ENCODE measurements at places on chromosomes 2 and 18.

DNA sequence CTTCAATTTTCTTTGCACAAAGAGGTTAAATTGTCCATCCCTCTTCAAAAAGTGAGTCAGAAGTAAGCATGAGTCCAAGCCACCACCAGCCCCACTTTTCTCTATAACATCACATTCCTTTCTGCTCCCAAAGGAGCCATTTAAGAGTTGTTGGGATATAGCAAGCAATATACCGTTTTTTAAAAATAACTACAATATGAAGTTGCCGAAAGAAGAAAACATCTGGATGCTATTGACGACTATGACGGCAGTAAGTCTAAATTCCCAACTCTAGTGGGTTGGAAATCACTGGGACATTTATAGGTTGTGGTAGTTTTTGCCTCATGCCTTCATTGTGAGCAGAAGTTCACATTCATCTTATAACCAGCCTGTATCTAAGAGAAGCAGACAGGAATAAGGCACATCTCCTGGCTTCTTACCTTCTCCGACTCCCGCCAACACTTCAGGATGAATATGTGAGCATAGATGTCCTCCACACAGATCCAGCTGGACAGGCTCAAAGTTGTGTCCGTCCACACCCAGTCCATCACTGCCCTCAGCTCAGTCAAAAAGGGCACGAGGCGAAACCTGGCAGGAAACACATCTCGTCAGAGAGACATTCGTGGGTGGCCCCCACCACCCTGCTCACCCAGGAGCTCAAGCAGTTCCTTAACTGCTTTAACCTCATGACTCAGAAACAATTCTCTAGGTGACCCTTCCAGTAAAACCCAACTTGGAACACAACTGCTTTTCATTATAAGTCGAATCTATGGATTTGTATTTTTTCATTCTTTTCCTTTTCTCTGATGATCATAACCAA, 163.6 kb downstream of the NAPG start:
- peak; percentile 90 for DNase-seq

DNA sequence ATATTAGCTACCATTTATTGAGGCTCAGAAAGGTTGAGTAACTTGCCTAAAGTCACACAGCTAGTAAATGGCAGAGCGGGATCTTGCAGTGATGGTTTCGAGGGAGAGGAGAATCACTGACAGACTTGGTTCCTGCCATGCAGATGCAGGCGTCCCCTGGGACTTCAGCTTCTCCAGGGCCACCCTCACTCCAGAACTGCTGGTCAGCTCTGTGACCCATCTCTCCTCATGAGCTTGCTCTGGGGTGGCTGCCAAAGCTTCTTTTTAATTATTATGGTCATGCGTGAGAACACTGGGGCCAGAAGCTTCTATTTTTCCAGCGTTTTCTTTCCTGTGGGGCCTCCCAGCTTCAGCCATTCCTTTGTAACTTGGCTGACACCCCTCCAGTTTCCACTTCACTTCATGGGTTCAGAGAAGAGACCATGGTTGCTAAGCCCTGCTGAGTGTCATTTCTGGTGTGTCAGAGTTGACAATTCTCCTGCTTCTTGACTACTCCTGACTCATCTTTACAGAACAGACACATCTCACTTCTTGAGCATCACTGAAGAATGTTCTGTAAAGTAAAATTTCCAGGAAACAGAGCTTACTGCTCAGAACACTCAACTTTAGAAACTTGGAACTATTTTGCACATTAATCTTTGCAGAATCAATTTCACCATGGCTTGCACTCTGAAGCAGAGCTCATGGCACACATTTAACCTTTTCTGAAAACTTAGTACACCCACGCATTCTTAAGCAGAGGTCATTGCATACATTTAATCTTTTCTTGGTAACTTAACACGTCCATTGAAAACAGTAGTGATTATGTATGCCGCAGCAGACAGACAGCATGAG, 70.4 kb downstream of the IL1R2 start:
- peak; percentile 80 for DNase-seq

DNA sequence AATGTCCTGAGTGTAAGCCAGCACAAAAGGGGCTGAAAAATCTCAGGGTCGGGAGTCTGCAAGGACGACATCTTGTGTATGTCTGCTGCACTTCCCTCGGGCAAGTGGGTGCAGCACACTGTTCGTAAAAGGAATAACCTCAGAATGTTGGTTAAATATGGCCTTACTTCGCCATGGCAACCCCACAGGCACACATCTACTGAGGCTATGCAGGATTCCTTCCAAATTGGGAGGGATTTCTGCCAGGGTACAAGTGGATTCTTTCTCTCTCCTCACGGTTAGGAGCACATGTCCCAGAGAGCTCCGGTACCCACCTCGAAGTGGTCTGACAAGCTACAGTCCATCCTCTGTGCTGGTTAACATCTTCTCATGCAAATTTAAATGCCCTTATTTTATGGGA, 277.7 kb upstream of the PXDN start:
- no peak for DNase-seq

DNA sequence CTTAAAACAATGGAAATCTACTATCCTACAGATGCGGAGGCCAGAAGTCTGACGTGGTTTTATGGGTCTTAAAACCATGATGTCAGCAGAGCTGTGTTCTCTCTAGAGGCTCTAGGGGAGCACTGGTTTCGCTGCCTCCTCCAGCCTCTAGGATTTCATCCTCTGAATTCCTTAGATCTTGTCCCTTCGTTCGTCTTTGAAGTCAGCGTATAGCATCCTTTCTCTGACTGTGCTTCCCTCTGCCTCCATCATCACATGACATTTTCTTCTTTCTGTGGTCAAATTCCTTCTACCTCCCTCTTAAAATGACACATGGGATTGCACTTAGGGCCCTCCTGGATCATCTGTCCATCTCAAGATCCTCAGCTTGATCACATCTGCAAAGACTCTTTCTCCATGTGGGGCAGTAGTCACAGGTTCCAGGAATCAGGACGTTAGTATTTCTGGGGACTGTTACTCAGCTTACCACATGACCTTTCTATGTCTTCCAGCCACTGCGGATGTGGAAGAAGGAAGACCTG, 22.7 kb upstream of the NCK2 start:
- no peak for DNase-seq

DNA sequence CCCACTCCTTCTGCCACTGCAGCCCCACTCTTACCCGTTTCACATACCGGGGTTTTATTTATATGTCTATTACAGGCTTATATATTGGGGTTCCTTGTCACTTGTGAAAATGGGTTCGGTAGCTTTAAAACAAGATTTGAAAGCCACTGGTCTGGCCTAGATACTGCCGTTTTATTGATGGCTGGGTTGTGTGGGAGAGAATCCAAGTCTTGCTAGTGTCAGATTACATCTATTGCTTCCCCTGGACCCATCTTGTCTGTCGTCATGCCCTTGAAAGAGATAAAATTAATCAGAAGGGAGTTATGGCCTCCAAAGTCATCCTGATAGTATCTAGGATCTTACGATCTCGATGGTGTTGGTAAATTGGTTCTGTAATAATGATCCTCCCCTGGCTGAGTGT, 79.4 kb downstream of the EIPR1 start:
- DNase-seq = no peak

- no peak for DNase-seq
These were observed 25.8 kb downstream of the BIN1 start for GRCh38 chr2:127080938-127081755.

DNA sequence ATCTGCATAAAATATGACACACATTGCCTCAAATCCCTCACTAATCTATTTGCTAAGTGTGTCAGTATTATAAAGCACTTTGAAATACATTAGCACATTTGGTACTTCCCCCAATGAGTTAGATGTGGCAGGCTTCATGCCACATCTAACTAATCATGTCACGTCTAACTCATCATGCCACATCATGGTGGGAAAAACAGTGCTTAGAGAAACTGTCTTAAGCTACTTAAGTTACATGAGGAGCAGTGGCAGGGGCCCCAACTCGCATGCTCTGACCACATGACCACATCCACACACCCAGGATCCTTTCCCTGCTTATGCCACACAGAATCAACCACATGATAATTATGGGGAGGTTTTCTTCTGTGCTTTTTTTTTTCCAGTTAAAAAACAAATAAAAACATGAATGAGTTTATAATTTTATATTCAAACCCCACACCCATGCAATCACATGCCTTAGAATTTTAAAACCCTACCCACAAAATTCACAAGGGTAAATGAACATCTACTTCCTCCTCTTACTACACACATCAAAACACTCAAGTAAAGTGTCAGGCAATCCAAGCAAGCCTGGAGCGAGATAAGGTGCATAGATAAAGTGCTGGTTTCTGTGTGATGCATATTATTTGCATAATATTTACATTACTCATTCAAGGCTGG, 1.6 kb downstream of the ABCA12 start:
- peak; percentile 3 for DNase-seq

GRCh38 chr2:218180467-218181114, 13.8 kb upstream of the CXCR1 start:
- no peak for DNase-seq

- DNase-seq = no peak
These were observed 249.4 kb upstream of the HS6ST1 start for GRCh38 chr2:128568106-128568505.

- no peak for DNase-seq
These were observed 750.5 kb downstream of the LRP1B start for GRCh38 chr2:141380008-141380979.

- DNase-seq = peak; percentile 79
These were observed 24.9 kb upstream of the BZW1 start for GRCh38 chr2:200786826-200787225.

- no peak for DNase-seq
These were observed 31.0 kb downstream of the CCDC68 start for GRCh38 chr18:54928236-54928635.

DNA sequence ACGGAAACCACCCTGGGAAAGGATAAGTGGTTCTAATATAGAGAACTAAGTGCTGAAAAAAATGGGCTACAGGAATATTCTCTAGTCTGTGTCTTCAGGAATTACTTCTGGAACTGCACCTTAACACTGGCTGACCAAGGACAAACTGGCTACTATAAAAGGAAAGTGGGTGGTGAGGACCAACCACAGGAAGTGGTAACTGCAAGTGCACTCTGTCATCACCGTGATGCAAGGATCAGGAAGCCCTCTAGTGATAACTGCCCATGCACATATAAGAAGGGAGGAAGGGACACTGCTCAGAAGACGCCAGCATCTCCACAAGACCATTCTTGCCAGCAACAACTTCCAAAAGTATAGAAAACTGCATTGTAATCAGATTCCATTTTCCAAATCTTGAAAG, 424.4 kb upstream of the RGPD4 start:
- DNase-seq = no peak

DNA sequence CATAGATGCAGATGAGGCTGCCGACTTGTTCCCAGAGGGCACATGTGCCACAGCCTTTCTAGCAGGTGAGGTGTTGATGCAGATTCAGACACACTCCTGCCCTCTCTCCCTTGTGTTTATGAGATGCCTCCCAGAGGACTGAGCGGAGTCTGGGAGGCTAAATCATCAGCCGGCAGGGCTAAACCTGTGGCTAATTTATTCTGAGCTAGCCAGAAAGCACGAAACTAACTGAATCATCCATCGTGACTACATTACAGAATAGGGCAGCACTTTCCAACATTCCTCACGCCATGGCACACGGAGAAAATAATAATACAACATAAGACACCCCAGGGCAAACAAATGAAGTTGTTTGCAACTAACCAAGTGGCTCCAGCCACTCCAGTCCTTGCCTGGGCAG, 101.7 kb upstream of the FZD7 start:
- DNase-seq = peak; percentile 83

DNA sequence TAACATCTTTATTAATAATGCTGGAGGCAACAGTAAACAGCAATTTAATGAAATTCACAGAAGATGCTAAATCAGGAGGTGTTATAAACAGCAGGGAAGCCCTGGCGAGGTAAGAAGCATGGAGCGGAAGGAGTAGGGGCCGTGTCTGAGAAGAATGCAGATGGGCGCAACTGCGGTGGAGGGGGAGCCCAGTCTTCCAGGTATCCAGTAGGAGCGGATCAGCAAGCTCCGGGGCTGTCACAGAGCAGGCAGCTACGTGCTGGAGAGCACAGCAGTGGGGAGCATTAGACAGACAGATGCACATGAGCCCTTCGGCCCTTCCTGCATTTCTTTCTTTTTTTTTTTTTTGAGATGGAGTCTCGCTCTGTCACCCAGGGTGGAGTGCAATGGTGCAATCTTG, 82.3 kb downstream of the SH3RF3 start:
- DNase-seq = no peak

GRCh38 chr2:189287982-189288521, 108.5 kb upstream of the COL5A2 start:
- DNase-seq = peak; percentile 90

GRCh38 chr2:18356676-18357075, 203.8 kb downstream of the RDH14 start:
- DNase-seq = no peak

GRCh38 chr18:55136864-55137263, 177.6 kb upstream of the CCDC68 start:
- no peak for DNase-seq

DNA sequence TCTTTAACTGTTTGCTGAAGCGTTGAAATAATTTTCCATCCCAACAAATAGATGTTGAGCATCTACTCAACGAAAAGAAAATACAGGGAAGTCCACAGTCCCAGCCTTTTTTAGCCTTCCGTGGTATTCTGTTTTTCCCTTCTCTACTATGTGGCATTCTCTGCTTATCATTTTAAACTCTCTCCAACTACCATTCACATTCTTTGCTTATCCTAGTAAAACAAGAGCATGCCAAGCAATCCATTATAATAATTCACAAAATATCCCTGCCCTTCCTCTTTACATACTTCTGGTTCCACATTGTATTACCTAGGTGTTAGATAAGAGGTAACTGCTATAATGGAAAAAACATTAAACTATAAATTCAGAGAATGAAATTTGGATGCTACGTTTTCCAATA, 1.6 kb upstream of the SESTD1 start:
- no peak for DNase-seq

DNA sequence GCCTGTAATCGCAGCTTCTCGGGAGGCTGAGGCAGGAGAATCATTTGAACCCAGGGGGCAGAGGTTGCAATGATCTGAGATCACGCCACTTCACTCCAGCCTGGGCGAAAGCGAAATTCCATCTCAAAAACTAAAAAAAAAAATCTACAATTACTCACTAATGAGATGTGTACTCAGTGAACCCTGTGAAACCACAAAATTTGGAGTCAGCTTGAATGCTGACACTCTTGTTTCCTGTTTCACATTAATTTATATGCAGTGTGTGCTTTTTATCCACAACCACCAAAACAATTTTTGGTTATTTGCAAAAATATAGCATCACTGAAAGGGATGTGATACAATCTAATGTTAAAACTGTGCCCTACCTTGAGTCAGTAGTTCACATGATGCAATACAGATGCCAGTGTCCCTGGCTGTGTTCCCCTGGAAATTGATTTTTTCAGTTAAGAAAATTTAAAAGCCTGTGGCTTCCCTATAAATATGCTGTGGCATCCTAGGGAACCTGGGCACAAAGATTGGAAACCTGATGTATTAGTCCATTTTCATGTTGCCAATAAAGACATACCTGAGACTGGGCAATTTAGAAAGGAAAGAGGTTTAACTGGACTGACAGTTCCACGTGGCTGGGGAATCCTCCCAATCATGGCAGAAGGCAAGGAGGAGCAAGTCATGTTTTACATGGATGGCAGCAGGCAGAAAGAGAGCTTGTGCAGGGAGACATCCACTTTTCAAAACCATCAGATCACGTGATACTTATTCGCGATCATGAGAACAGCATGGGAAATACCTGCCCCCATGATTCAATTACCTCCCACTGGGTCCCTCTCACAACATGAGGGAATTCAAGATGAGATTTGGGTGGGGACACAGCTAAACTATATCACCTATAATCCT, 337.5 kb upstream of the NT5C1B start:
- DNase-seq = no peak

Measured in fibroblast of skin of scalp (primary cell).